ENCODE measurements at places on chromosomes 6 and 20.

GRCh38 chr6:96704713-96705112 is 132.6 kb downstream of the GPR63 start:
- no peak for DNase-seq

- no peak for DNase-seq
Observed at GRCh38 chr6:113920663-113921267, 50.2 kb downstream of the HDAC2 start.

GRCh38 chr20:17128206-17128605 is 98.6 kb upstream of the PCSK2 start:
- no peak for DNase-seq

DNA sequence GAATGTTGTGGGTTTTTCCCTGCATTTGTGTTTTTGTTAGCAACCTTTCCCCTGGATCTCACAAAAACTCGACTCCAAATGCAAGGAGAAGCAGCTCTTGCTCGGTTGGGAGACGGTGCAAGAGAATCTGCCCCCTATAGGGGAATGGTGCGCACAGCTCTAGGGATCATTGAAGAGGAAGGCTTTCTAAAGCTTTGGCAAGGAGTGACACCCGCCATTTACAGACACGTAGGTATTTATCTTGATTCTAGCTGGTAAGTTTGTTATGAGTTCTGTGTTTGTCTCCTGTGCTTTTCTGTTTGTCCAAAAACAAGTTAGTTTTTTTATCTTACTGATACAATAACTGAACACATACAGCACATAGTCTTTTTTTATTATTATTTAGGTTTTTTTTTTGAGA is 3.0 kb downstream of the SLC25A27 start:
- no peak for DNase-seq

- no peak for DNase-seq
Observed at GRCh38 chr6:73586416-73586974, 65.7 kb upstream of the EEF1A1 start.

DNA sequence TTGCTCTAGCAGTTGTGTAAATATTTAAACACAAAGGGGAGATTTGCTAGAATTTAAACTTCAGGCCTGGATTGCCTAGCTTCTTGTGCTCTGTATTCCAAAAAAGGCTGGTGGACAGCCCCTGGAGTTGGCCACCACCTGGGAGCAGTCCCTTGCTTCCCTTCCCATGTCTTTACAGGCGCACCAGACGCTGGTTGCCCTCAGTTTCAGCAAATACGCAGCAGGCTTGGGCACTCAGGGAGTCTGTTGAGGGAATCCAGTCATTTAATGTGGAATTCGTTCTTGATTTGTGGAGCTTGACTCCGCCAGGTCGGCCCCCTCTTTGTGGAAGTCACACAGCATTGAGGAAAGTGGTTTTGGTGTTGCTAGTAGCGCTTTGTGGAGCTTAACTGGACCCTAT is 156.8 kb downstream of the DTNBP1 start:
- DNase-seq = no peak

DNA sequence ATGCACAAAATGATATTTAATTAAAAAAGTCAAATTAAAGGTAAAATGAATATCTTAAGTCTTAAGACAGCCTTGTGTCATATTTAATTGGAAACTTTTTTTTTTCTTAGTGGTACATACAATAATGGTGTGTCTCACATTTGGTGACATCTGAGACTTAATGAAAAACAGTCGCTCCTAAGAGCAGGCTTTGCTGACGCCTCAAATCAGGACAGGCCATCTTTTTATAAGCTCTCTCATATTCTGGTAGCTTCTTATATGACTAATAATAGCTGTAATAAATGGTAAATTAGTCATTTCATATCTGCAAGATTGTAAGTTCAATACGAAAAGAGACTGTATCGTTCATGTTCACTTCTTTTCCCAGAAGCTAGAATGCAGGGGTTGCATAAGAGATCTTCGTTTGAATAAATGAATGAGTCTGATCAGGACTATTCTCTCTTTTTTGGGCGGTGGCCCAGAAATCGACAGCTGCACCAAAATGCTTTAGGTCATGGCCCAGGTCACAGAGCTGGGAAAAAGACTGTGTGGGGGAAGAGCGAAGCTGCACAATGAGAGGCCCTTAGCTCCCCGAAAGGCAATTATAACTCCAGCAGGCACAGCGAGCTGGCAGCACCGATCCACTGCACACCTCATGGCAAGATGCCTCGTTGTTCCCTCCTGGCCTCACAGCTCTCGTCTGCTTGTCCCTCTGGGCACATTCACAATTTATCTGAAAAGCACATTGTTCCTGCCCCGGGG is 69.4 kb downstream of the NRN1 start:
- no peak for DNase-seq

- DNase-seq = no peak
Observed at GRCh38 chr6:166862978-166863530, 93.3 kb downstream of the RNASET2 start.

DNA sequence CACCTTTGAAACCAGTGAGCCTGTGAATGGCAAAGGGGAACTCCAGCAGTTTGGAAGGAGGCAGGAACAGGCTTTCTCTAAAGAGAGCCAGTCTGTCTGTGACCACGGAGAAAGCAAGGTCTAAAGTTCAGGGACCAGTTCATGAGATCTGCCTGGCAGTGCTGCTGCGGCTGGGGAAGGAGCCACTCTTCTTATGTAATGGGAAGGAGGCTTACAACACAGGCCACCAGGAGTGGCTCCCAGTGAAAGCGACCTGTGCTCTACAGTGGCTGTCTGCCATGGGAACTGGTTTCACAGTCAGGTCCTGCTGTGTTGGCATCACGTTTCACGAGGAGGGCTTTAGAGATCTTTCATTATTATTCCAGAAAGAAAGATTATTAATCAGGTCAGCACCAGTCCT is 291.9 kb upstream of the PRDM1 start:
- DNase-seq = no peak

GRCh38 chr20:16240355-16240754 is 332.9 kb downstream of the KIF16B start:
- no peak for DNase-seq

- peak; percentile 55 for DNase-seq
Observed at GRCh38 chr6:81553216-81553615, 199.3 kb downstream of the TENT5A start.

GRCh38 chr6:106572875-106573585 is 56.3 kb downstream of the RTN4IP1 start:
- no peak for DNase-seq

GRCh38 chr6:31609519-31610406 is 5.3 kb upstream of the AIF1 start:
- DNase-seq = no peak

- DNase-seq = no peak
Observed at GRCh38 chr6:91420243-91420642, 833.4 kb upstream of the MAP3K7 start.

- no peak for DNase-seq
Observed at GRCh38 chr6:169926617-169927417, 175.4 kb downstream of the ERMARD start.

DNA sequence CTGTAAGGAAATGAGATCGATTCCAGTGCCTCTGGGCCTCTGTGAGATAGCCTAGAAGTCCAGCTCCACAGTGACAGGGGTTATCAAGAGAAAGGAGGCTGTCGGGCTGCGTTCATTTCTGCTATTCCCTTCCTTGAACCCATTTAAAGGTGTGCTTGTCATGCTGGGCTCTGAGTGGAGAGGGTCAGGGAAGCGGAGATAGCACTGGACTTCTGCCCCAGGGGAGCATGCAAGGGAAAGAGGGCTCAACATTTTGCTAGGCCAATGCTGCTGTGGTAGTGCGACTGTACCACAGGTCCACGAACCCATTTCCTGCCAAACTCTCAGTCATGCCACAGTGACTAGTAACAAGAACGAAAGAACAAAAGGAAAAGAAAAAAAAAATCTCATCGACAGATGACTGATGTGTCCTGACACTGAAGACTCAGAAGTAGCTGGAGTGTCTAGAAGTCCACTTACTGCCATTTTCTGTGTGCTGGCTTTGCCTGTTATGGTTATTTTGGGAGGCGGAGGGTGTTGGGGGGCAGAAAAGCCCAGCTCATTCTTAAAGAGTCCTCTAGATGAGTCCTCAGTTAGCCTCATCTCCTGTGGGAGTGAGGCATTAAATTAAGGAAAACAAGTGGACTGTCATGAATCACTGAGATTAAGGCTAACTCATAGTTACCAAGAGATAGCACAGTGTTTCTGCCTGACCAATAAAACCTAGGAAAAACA is 8.1 kb downstream of the NEDD9 start:
- DNase-seq = peak; percentile 88

- no peak for DNase-seq
Observed at GRCh38 chr6:149057464-149057840, 260.1 kb upstream of the TAB2 start.

- no peak for DNase-seq
Observed at GRCh38 chr6:97666889-97667288, 383.9 kb upstream of the MMS22L start.

DNA sequence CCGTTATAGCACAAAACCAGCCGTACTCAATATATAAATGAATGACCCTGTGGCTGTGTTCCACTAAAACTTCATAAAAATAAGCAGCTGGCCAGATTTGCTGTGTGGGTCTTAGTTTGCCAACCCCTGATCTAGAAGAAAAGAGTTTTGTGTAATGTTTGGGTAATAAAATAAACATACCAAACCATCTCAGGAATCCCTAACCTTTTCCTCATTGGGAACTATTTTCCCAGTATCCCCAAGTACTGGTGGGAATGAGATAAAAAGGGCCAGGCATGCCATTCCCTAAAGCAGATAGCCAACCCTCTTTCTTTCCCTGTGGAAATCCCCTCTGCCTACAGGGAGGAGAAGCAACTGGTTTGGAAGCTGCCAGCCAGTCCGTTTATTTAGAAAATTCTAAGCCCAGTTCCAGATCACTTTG is 169.1 kb upstream of the AKAP12 start:
- DNase-seq = peak; percentile 86

DNA sequence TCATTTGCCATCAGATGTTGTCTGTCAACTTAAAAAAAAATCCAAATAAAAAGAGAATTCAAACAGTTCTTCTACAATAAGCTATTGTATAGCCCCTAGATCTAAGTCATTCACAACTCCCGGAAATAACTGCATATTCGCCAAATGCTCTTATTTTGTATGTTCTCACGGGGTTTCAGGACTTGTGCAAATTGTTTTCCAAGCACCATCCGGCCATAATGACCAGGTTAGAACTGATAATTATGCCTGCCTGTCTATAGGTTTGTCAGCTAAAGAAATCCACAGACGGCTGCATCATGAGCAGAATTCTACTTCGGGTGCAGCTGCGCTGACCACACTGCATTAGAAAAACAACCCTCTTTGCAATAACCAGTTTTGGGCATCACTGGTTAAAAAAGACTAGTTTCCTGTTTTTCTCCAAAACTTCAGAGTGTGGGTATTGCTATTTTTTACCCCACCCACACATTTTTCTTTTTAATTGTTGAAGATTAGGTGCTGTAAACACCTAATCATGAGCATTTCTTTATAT is 87.7 kb downstream of the HIVEP2 start:
- DNase-seq = no peak
